Activated naive CD4-positive, alpha-beta T cell treated with anti-CD3 and anti-CD28 coated beads, Interleukin-2, amount 10 ng/mL, durations not matched to agents 5 hours and 36 hours (primary cell): ENCODE measurements at places on chromosomes 1 and 21. TPM values are rescaled to one million over a fixed set of nuclear protein-coding genes. Genes with fewer than 3 reads are reported as not detected.

The LTN1 gene
- total RNA-seq, result 27.3 TPM

The CACNA1S gene
- not detected for total RNA-seq

The IL22RA1 gene
- total RNA-seq, result not detected

The SPRR1A gene
- total RNA-seq, result not detected

The FAM177B gene
- total RNA-seq, result not detected

The CAMTA1 gene
- 40.5 TPM for total RNA-seq

The ZNF593OS gene
- total RNA-seq, result not detected

The JAK1 gene
- total RNA-seq, result 201 TPM

The TRAPPC3 gene
- 56.2 TPM for total RNA-seq

The NCDN gene
- 16.9 TPM for total RNA-seq

The LRRC53 gene
- not detected for total RNA-seq

The PLXNA2 gene
- 0.43 TPM for total RNA-seq

The TGFBR3 gene
- total RNA-seq, result 11.5 TPM

The DEDD gene
- total RNA-seq, result 30.2 TPM

The FMO2 gene
- total RNA-seq, result not detected

The ORC1 gene
- 21.7 TPM for total RNA-seq

The SYF2 gene
- 56.1 TPM for total RNA-seq

The LORICRIN gene
- total RNA-seq, result not detected

The RBM8A gene
- 169 TPM for total RNA-seq

The IGSF8 gene
- total RNA-seq, result 39.5 TPM

The SYPL2 gene
- not detected for total RNA-seq

The KCNJ9 gene
- total RNA-seq, result not detected

The BGLAP gene
- 3.5 TPM for total RNA-seq

The C1orf122 gene
- total RNA-seq, result 19.3 TPM

The OR2T11 gene
- not detected for total RNA-seq

The C1orf74 gene
- 1.4 TPM for total RNA-seq

The NBPF11 gene
- 13.4 TPM for total RNA-seq

The TGFB2 gene
- not detected for total RNA-seq

The ACADM gene
- total RNA-seq, result 39.4 TPM

The TRAF3IP3 gene
- 478 TPM for total RNA-seq

The E2F2 gene
- 54.5 TPM for total RNA-seq

The BECN2 gene
- total RNA-seq, result not detected

The OR2L13 gene
- total RNA-seq, result not detected

The ZNF683 gene
- not detected for total RNA-seq

The GUCA2A gene
- total RNA-seq, result not detected

The KIFAP3 gene
- 19.8 TPM for total RNA-seq

The TRIM67 gene
- total RNA-seq, result not detected

The PSMD4 gene
- 163 TPM for total RNA-seq

The OR2L5 gene
- not detected for total RNA-seq

The AJAP1 gene
- not detected for total RNA-seq

The MAP3K21 gene
- total RNA-seq, result 1.9 TPM

The DDR2 gene
- 0.24 TPM for total RNA-seq

The FOXD3 gene
- not detected for total RNA-seq

The S100A2 gene
- total RNA-seq, result 0.60 TPM

The SPRR2B gene
- total RNA-seq, result not detected

The C1QA gene
- not detected for total RNA-seq

The SOAT1 gene
- total RNA-seq, result 52.5 TPM

The OR2G6 gene
- total RNA-seq, result not detected

The VAV3 gene
- 3.3 TPM for total RNA-seq

The FAM163A gene
- not detected for total RNA-seq

The BSDC1 gene
- total RNA-seq, result 50.7 TPM

The ACTN2 gene
- total RNA-seq, result not detected

The MAB21L3 gene
- total RNA-seq, result not detected

The OR6N1 gene
- not detected for total RNA-seq

The KCNA3 gene
- total RNA-seq, result 82.1 TPM

The DNAJC28 gene
- total RNA-seq, result 0.63 TPM
